ENCODE measurements at places on chromosomes 2 and 18.

DNA sequence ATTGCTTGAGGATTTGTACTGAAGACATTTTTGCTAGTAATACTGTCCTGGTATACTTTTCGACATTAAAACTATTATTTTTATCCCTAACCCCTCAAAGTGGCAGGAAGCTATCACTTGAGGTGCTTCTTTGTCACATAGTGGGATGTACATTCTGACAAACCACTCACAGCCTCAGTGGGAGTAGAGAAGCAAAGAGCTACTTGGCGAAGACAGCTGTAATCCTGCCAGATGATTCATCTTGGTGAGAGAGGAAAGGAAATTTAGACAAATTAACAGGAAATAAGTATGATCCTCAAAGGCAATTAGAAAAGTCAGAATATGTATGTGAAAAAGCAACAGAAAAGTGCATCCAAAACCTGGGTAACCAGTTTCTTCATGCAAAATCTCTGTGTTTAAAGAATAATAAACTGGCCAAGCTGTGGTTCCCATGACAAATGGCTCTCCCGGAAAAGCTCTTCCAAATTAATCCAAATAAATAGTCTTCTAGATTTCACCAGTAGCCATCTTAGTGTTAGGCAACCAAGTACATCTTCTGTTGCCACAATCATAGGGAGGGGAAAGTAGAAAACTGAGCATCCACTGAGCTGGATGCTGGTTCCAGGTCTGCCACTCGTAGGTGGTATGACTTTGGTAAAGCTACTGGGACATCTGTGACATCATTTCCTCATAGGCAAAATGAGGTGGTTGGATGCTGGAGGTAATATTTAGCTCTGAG is 308.0 kb upstream of the LYPD1 start:
- peak; percentile 22 for DNase-seq

DNA sequence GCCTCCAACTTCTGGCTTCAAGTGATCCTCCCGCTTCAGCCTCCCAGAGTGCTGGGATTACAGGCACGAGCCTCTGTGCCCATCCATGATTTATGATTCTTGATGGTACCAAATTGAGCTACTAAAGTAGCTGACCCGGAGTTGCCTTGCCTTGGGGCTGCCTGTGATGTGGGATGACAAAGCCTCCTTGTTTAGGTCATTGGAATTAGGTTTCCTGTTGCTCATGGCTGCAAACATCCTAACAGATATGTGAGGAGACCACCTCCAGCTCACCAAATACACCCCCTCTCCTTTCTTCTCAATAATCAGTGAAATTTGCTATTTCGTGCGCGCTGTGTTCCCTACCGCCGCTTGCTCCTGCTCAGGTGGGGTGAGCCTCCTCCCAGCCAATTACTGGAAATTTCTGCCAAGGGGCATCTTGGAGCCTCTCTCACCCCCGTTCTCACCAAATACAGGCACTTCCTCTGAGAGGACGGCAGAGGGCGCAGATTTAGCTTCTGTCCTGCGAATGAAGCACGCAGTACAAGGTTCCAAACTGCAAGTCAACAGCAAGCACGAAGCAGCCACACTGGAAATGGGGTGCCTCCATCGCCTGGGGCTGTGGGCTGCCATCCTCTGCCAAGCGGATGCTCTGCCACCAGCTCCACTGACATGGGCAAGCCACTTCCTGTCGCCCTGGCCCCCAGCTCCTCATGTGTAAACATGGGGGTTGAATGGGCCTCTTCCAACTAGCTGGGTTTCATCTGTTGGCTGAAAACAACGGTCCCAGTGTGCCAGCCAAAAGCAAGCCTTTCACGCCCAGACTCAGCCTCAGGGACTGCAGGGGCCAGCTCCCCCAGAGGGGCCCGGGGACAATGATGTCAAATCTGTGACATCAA is 71.7 kb downstream of the NCAPH start:
- peak; percentile 52 for DNase-seq

DNA sequence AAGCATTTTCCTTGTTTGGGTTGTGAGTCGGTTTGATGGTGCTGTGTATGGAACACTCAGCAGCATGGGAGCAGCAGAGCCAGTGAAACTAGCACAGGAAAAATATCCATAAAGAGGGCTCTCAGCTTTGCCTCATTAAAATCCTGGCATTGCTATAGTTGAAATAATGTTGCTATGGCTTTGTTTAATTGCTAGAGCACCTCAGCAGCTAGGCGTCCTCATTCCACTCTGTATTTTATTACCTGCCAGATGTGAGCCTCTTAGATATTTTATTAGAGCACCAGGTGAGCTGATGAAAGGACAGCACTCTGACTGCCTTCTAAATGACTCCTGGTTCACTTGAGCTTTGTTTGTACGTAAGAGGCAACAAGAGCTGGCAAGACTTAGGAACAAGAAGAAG is 232.4 kb downstream of the MTX2 start:
- DNase-seq: no peak

- peak; percentile 40 for DNase-seq
These were observed 5.6 kb upstream of the SMAD7 start for GRCh38 chr18:48956356-48956755.

DNA sequence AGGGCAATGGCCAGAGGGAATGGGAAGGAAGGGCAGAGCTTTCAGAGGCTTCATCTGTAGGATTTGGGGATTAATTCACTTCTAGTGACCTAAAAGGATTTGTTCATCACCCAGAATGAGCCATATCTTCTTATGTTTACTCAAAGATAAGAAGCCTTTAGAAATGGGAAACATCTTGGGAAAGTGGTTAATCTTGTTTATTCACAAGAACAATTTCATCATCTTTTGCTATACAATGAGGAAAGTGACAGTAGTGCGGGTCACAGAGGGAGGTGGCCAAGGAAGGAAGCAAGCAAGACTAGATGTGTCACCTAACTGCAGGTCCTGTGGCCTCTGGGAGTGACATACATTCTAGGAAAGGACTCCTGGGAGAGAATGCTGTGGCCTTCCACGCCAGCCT is 140.4 kb upstream of the ALPP start:
- DNase-seq: peak; percentile 76

DNA sequence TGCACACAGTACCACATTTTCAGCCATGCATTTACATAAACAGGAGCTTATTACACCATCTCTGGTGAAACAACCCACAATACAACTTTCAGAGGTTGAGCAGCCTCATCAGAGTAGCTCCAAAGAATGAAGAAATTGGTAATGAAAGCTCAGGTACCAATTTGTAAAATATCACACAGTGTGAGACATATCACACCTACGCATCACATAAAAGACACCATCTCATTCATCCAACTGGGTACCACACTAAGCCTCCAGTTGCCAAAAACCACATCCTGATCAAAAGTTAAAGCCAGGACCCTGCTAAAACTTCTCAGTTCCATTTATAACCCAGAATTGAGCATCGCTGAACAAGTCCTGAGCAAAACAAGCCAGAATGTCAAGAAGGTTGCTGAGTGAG is 4.6 kb downstream of the TMEM163 start:
- no peak for DNase-seq

DNA sequence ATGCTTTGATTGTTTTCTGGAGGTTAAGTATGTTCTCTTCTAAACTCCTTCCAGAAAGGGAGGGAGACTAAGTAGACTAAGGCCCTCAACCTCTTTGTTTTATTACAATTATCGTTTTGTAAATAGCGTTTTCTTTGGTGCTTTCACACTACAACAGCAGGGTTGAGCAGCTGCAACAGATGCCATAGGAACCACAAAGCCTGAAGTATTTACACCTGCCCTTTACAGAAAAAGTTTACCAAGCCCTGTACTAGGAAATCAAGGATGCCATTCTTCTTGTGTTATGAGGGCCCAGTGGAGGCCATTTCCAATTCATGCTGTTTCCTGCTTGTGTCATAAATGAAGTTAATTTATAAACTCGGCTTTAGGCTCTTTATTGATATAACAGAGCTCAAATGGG is 914.8 kb downstream of the DCDC2C start:
- no peak for DNase-seq

DNA sequence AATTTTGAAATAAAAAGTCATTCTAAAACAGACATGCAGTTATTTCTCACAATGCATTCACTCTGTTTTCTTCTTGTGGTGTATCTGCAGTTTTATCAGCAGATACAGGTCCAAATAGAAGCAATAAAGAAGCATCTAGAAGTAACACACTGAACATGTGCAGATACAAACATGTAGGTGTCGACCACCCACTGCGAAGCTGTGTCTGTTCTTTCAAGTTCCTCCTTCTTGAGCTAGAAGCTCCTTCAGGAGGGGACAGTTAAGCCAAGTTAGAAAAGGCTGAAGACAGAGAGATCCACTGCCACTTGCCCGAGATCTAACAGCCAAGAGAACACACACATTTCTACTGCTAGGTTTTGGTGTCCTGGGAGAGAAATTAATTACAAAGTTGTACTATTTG is 30.1 kb downstream of the WDFY1 start:
- DNase-seq: no peak

- no peak for DNase-seq
These were observed 7.7 kb downstream of the MGAT5 start for GRCh38 chr2:134261398-134262131.

DNA sequence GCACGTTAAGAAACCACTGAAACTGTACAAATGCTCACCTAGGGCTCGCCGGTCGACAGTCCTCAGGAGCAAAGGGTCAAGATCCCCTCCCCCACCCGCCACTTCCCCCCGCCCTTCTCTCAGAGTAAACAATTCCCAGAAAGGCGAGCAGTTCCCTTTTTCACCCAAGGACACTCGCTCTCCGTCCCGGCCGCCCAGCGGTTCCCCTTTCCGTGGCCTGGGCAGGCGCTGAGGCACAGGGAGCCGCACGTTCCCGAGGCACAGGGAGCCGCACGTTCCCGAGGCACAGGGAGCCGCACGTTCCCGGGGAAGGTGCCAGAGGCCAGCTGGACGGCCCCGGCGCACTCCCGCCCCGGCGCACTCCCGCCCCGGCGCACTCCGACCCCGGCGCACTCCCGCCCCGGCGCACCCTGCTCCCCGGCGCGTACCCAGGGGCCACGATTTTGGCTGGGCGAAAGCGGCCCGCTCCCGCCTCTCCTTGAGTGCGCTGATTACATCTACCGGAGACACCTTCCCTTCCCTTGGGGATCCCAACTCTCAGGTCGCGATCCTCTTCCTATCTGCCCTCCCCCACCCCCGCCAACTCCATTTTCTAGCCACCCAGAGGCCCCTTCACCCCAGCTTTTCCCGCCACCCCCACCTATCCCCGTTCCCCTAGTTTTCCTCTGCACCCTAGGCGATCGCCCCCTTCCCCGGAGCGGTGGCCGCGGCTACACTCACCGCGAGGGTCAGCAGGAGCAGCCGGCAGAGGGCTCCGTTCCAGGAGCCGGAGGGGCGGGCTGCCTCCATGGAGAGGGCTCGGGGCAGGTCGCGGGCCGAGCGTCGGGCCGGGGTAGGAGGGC is 817 bp downstream of the DSC2 start:
- DNase-seq: no peak

DNA sequence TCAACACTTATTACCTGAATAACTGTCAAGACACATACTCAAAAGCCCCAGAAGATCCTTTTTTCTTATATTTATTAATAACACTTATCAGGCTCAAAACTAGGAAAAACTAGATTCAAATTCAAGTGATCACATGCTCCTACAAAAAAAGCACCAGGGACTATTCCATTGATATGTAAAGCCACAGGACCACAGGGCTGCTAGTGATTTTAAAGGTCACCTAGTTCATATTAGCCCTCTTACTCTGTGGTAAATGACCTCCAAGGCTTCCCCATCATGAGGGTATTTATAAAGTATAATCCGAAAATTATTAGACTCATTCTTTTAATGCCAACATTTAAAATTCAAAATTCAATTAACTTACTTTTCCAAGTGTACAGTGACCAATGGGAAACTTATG is 52.5 kb downstream of the LRPPRC start:
- no peak for DNase-seq

GRCh38 chr18:57804557-57804956 is 1.4 kb upstream of the ATP8B1 start:
- DNase-seq: no peak

- DNase-seq: no peak
These were observed 423.7 kb downstream of the TXNL1 start for GRCh38 chr18:56214706-56215105.

DNA sequence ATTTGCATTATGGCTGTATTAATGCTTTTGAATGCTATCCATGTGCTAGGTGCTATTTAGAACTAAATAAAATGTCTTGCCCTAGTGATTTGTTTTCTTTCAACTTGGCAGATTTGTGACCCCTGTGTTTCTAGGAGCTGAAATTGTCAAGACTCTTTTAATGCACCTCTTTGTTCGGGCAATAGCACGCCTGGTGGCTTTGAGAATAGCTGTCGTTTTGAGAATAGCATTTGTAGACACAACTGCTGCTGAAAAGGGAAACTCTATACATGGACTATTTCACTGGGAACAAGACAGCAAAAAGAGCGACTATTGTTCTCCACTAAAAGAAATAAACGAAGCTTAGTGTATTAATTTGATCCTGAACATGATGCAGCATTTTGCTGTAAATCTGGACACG is 352.1 kb upstream of the ZNF521 start:
- DNase-seq: no peak

DNA sequence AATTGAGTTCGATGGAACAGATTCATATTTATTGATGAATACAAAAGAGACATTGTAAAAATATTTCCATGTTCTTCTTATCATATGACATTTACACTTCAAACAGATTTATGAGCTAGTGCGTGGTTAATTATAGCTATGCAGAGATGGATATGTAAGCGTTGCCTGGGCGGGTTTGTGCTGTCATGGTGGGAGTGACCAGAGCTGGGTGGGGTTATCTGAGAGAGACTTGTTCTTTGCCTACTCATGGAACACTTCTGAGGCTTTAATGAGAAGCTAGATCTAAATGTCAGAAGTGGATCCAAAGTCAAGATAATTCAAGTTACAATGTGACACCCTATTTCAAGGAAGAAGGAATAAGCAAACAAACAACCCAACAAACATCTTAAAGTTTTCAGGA is 162.3 kb upstream of the ZEB2 start:
- no peak for DNase-seq

- no peak for DNase-seq
These were observed 9.6 kb downstream of the CDH7 start for GRCh38 chr18:65760457-65760856.

- DNase-seq: no peak
These were observed 151.2 kb downstream of the NDUFA10 start for GRCh38 chr2:239873656-239874635.
